ENCODE measurements at places on chromosomes 2 and 18.

- no peak for DNase-seq
These were observed 13.9 kb downstream of the ARPC2 start for GRCh38 chr2:218230882-218231281.

GRCh38 chr2:79723830-79724229 is 211.0 kb downstream of the CTNNA2 start:
- no peak for DNase-seq

DNA sequence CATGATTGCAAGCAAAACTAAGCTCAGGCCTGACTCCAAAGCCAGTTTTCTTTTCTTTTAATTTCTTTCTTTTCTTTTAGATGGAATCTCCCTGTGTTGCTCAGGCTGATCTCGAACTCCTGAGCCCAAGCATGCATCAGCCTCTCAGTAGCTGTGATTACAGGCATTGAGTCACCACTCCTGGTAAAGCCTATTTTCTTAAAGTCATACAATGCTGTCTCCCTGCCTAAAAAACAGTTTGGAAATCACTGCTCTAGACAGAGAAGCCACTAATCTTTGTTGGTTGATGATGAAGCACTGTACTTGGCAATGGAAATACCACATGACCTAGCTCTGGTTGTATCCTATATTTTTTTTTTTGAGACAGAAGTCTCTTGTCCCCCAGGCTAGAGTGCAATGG is 33.1 kb upstream of the ZNF532 start:
- no peak for DNase-seq

DNA sequence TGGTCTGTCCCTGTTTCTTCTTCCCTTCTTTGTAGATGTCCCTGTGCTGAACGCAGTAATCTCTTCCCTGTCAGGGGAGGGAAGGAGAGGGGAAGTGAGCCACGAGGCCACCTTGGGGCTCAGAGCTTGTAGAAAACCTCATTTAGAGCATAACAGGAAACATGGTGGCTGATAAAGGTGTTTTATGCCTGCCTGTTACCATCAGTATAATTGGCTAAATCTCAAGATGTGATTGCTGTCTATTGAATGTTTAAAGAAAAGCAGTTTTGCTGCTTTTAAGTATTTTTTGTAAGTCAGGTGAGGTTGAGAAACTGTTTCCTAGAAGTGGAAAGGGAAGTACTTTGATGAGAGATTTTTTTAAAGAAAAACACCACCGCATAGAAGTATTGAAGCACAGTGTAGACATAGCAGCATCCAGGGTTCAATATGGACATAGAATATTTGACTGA is 59.7 kb upstream of the PDK1 start:
- DNase-seq, result no peak

- DNase-seq, result no peak
These were observed 43.2 kb downstream of the ZBTB7C start for GRCh38 chr18:48365965-48366364.

DNA sequence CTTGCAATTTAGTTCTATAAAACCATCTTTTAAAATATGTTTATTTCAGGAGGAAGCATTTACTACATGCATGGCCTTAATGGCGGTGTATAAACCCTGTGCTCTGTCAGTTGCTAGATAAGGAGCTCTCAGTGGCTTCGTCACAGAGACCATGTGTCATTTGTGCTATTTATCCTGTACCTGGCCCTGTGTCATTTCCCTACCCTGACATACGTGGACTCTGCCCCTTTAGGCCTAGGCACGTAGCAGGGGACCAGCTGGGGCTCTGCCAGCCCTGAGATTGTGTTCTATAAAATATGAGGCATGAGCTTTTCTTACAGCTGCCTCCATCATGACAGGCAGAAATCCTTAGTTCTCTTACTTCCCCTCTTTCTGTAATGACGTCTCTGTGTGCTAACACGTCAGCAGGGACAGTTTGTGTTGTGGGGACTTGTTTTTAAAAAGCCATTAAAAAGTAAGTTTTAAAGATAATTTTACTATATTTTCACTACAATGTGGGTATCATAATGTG is 88.0 kb downstream of the ITGB1BP1 start:
- DNase-seq, result no peak

DNA sequence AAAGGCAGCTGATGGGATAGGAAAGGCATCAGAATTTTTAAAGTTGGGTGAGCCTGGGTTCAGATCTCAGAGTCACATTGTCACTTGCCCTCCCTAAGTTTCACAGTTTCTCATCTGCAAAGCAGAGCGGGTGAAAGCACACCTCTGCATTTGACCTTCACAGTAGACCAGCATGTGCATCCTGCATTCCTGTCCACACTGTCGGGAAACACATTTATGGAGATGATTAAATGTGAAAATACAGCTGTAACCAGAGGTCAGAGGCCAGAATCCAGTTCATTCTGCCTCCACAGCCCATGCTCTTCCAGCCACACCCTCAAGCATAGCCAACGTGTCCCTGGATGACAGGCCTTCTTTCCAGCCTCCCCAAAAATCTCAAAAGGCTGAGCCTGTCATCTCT is 392.0 kb upstream of the MYT1L start:
- DNase-seq, result no peak

DNA sequence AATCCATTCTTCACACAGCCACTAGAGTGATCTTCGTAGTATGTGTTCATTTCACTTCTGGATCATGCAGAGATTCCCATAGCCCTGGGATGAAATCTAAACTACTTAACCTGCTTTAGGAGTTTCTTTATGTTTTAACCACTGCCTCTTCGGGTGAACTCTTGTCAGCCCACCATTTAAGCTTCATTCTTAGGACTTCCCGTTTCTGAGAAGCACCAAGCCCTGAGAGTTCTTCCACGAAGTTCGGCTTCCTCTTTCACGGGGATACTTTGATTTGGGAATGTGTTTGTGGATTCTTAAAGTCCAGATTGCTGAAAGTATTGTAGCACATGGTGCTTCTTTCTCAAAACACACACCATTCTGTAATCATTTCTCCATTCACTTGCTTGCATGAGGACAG is 205.0 kb downstream of the UBE2E3 start:
- no peak for DNase-seq

DNA sequence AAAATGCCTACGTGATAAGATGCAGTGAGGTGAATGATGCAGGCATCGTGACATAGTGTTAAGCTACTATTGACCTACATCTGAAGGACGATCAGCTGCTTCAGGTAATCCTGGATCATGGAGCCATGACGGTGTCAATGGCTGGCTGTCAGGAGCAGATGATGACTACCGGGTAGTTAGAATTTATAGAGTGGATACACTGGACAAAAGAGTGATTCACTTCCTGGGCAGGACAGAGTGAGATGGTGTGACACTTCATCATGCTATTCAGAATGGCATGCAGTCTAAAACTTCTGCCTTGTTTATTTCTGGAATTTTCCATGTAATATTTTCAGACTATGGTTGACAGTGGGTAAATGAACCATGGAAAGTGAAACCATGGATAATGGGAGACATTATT is 29.5 kb downstream of the METTL8 start:
- no peak for DNase-seq

DNA sequence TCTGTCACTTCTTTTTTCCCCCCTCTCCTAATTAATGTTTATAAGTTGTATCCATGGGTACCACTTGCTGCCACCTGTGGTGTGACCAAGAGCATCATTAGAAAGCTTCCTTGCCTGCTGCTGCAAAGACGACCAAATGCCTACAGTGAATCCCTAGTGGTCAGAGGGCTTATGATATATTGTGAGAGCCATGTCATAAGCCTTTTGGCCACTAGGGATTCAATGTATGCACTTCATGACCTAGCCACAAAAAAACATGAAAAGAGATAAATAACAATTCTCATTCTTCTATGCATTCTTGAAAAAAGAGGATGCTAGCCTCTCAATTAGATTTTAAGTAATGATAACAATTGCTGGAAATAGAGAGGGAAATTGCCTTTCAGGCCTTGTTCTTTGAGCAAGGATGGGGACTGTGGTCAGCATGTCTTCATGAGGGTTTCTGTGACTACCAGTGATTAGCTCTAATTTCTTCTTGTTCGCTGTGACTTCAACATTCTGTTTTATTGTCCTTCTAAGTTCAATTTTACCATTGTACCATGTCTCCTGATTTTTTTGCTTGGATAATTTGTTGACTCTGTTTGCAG is 435.3 kb downstream of the TGIF1 start:
- DNase-seq, result no peak

DNA sequence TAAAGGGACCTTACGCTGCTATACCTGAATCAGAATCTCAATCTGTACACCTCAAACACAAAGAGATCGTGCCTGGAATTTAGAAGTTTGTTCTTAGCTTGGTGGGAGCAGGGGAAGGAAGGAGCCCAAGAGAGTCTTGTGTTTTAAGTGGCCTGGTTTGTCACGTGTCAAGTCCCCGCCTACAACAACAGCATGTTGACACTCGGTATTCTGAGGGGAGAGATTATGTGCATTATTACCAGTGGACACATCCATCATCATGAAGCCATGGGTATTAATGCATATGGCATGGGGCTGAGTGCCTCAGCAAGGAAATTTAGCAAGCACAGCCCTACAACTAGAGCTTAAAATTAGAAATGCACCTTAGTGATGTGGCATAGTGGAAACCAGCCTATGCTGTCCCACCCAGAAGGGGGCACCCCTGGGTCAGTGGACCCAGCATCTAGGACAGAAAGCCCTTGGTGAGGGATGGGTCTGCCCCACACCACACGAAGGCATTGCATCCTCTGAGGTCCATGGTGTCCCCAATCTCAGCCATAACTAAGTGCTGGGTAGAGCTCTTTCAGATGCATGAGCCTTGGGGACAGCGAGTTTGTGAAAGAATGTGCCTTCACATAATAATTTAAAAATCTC is 138.7 kb downstream of the MGAT5 start:
- no peak for DNase-seq

DNA sequence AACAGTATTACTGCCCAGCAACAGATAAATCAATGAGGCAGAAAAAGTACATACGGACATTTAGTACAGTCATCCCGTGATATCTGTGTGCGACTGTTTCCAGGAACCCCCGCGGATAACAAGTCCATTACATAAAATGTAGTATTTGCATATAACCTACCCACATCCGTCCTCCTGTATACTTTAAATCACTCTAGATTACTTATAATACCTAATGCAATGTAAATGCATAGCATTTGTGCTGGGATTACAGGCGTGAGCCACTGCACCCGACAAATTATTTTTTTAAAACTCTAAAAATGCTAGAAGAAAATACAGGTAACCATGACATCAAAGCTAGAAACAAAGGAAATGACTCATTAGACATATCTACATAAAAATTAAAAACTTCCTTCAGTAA is 91.6 kb downstream of the FAM161A start:
- DNase-seq, result no peak

DNA sequence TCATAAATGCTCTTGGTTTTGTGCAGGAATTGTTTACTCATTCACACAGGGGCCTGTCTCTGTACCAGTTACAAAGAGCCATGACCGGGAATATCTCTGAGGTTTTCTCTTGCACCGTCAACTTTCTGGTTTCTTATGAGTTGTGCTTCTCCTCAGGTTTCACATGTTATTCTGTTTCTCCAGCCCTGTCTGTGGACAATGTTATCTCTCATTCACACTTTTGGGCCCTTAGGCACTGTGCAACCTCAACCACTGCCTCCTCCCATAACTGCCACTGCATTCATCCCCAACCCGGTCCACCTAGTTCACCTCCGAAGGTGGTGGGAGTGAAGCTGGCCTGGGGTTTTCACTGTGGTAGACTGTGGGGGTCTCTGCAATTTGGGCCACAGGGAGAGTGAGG is 22.5 kb upstream of the NEDD4L start:
- DNase-seq, result no peak

DNA sequence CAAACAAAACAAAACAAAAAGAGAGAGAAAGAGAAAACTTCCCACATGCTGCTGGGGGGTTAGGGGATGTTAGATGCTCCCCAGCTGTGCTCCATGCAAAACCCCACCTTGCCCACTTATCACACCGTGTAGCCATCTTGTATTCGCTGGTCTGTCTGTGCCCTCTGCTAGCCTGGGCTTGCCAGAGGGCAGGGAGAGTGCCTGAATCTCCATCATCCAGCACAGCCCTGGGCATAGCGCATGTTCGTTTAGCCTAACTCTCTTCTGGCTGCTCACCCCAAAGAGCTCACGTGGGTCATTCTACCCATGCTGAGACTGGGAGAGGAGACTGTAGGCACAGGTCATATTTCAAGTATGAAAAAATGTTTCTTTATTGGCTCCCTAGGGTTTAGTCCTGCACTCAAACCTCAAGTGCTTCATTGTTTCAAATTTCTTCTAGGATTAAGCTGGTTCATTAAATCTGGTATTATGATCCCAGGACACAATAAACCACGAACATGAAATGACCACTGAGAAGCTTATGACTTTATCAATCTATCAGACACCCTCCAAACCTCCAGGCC is 100.5 kb downstream of the KCNF1 start:
- DNase-seq, result no peak

GRCh38 chr18:61575419-61575818 is 242.2 kb downstream of the CDH20 start:
- DNase-seq, result no peak

GRCh38 chr2:32915694-32916093 is 31.1 kb upstream of the LTBP1 start:
- no peak for DNase-seq

Measured in breast epithelium (tissue), 4 donors.